Activated CD8-positive, alpha-beta memory T cell treated with anti-CD3 and anti-CD28 coated beads for 36 hours (primary cell): ENCODE measurements at places on chromosomes 7 and 10. TPM values are rescaled to one million over a fixed set of nuclear protein-coding genes. Genes with fewer than 3 reads are reported as not detected.

Gene MRLN
- total RNA-seq = not detected

Gene CPEB3
- 2.1 TPM for total RNA-seq

Gene NKX2-3
- total RNA-seq = not detected

Gene PNLIPRP2
- total RNA-seq = not detected

Gene SEPTIN7
- total RNA-seq = 259 TPM

Gene PON3
- total RNA-seq = not detected

Gene STEAP1B
- 0.23 TPM for total RNA-seq

Gene SHTN1
- not detected for total RNA-seq

Gene PLAC9
- not detected for total RNA-seq

Gene TMEM229A
- total RNA-seq = not detected

Gene RBM20
- 0.42 TPM for total RNA-seq

Gene IL15RA
- 31.4 TPM for total RNA-seq

Gene NODAL
- total RNA-seq = not detected

Gene FBXO24
- total RNA-seq = 0.36 TPM

Gene FAM180A
- not detected for total RNA-seq

Gene GDF10
- total RNA-seq = 0.89 TPM

Gene TEX47
- not detected for total RNA-seq

Gene PSD
- total RNA-seq = 4.9 TPM

Gene PDE1C
- not detected for total RNA-seq

Gene BLNK
- total RNA-seq = not detected

Gene PNLIPRP3
- total RNA-seq = not detected

Gene SYT15B
- total RNA-seq = 0.06 TPM

Gene CALHM3
- 0.10 TPM for total RNA-seq

Gene CYP3A7
- total RNA-seq = not detected

Gene AMPH
- total RNA-seq = not detected

Gene CLCN1
- total RNA-seq = not detected

Gene CPA2
- total RNA-seq = not detected

Gene FMC1
- 9.3 TPM for total RNA-seq

Gene GIMAP6
- total RNA-seq = 26.5 TPM

Gene FXYD4
- not detected for total RNA-seq

Gene BTAF1
- 50.0 TPM for total RNA-seq

Gene PGAM2
- not detected for total RNA-seq

Gene MYOF
- total RNA-seq = 39.2 TPM

Gene WDR86
- total RNA-seq = not detected

Gene ESYT2
- 57.3 TPM for total RNA-seq

Gene ICA1
- 1.3 TPM for total RNA-seq

Gene HABP2
- total RNA-seq = not detected

Gene NRG3
- total RNA-seq = not detected

Gene AGBL3
- total RNA-seq = 2.2 TPM

Gene TWIST1
- not detected for total RNA-seq

Gene LGI1
- total RNA-seq = not detected
